Glomerular endothelial cell (primary cell): ENCODE measurements at places on chromosomes 4 and X.

DNA sequence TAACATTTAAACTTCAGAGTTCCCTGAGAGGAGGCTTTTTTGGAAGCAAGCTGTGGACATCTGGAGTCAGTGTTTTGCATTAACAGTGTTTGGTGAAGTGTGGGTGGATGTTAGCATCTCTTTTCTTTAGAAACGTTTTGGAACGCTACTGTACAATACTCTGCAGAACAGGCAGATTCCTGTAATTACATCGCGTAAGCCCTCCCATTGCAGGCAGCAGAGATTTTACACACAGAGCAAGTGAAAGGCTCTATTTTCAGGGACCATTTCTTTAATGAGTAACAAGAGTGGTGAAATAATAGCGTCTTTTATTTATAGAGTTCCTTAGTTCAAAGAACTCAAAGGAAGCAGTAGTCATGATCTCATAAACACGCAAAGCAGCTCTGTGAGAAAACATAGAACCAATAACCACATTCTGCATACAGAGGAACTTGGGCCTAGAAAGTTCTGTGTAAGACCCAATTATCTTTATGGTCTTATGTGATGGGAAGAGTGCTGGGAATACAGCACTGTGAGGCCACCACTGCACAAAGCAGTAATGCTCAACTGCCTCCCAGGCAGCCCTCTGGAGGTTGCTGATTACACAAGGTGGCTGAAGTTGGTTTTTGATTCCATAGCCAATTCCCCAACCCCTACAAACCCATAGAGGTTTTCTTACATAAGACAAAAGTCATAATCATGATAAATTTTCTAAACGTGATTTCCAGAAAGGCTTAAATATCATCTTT, 298.7 kb upstream of the EPHA5 start:
- no peak for DNase-seq

DNA sequence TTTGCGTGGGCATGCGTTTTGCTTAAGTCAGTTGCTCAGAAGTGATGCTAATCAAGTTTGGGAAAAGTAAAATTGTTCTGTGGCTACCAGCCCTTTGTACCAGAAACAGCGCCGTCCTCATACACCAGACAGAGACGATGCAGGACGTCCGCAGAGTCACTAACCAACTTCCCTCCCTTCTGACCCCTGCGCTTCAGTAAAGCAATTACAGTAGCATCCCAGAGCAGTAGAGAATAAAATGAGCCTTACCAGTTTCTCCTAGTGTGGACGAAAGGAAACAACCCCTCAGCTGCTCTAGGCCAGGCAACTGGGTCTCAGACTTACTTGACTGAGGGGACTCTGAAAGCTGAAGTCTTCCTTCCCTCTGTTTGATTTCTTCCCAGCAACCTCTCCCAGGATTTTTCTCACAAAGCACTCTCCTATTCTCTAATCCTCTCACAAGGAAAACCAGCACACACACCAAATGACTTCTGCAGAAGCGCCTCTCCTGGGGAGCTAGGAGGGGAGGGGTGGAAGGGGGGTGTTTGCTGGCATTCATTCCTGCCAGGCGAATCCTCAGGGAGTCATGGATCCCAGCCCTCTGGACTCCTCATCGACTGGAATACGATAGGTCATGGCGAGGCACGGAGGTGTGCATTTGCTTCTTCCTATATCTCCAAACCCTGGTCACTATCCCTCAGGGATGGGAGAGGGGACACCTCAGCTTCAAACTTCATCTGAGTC, 56.0 kb upstream of the MID1 start:
- no peak for DNase-seq

DNA sequence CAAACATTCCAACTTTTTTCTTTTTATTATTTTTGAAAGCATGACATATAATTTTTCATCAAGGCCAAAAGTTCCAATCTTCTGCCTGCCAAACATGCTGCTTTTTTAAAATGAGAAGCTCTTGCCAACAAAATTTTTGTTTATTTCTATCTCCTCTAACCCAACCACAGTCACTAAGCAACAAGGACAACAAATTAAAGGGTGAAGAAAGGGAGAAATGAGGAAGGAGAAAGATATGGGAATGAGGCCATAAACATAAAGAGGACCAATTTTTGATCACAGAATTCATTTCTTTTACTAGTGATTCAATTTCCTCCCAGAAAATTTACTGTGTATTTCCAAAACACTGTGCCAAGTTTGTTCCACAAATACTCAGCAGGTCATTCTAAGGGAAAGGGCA, 537.0 kb upstream of the DIAPH2 start:
- no peak for DNase-seq

GRCh38 chrX:48683411-48683982, at the start of gene WAS:
Gene WAS (plus strand): TSS chrX:48683799. CDS start chrX:48683854, 55 bp downstream.
- no peak for DNase-seq
